Activated CD4-positive, alpha-beta T cell treated with anti-CD3 and anti-CD28 coated beads, Interleukin-2, amount 10 ng/mL, durations not matched to agents 7 days and 5 days (primary cell): ENCODE measurements at places on chromosomes 3 and 15.

DNA sequence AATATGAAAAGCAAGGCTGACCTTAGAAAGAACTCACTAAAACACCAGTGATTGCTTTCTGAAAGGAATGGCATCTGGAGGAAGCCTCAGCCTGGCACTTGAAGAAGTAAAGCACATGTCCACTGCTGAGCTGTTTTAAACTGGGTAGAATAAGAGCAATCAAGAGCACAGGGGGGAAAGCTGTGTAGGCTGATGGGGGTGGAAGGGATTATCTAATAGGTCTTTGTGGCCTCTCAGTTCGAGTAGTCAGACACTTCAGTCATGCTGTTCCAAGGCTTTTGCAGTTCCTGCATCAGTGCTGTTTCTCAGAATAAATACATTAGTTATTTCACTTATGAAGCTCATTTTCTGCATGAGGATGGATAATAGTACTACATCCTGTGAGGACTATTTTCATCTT, 22.6 kb downstream of the CCDC191 start:
- H3K27me3 ChIP-seq = no peaks in the 10 kb centered on the region
- no peaks in the 10 kb centered on the region for H3K36me3 ChIP-seq
- H3K4me1 ChIP-seq = no peaks in the 10 kb centered on the region

GRCh38 chr15:48103647-48104046, 17.1 kb upstream of the SLC24A5 start:
- no peak overlapping the region for H3K27ac ChIP-seq
- H3K27me3 ChIP-seq = peaks cover 23% of the 10 kb centered on the region
- no peak for DNase-seq
- no peaks in the 10 kb centered on the region for H3K36me3 ChIP-seq
- H3K4me1 ChIP-seq = no peaks in the 10 kb centered on the region
- no peak overlapping the region for H3K4me3 ChIP-seq

GRCh38 chr3:56133423-56133822, 334.8 kb downstream of the ERC2 start:
- H3K27ac ChIP-seq = no peak overlapping the region
- H3K27me3 ChIP-seq = peaks cover 7% of the 10 kb centered on the region
- H3K4me3 ChIP-seq = no peak overlapping the region
- DNase-seq = no peak

GRCh38 chr15:57152666-57153539, 223.4 kb upstream of the CGNL1 start:
- H3K27me3 ChIP-seq = no peaks in the 10 kb centered on the region
- H3K4me1 ChIP-seq = peaks cover 19% of the 10 kb centered on the region
- no peak overlapping the region for H3K4me3 ChIP-seq
- DNase-seq = peak; percentile 13
- H3K36me3 ChIP-seq = peaks cover 40% of the 10 kb centered on the region
- H3K27ac ChIP-seq = peak overlapping the region; percentile 76

- peaks cover 11% of the 10 kb centered on the region for H3K36me3 ChIP-seq
- H3K4me1 ChIP-seq = peaks cover 42% of the 10 kb centered on the region
- peak overlapping the region; percentile 97 for H3K27ac ChIP-seq
- DNase-seq = no peak
Measured at GRCh38 chr15:90000186-90001001, 730 bp upstream of the ZNF710 start.

DNA sequence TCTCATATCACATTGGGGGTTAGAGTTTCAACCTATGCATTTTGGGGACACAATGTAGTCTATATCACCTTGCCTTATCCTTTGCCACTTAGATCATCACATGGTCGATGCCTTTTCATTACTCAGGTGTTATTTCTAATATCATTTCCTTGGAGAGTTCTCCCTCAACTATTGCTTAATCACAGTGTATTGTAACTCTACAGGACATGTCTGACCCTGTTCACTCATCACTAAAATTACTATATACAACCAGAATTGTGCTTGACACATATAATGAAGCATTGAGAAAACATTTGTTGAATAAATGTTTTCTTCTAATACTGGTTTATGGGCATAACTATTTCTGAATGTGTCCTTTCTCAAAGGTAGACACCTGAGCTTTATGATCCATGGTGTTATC, 207.4 kb downstream of the EPHA6 start:
- no peak overlapping the region for H3K27ac ChIP-seq
- H3K27me3 ChIP-seq = no peaks in the 10 kb centered on the region
- H3K4me1 ChIP-seq = no peaks in the 10 kb centered on the region
- H3K36me3 ChIP-seq = no peaks in the 10 kb centered on the region
- DNase-seq = no peak

DNA sequence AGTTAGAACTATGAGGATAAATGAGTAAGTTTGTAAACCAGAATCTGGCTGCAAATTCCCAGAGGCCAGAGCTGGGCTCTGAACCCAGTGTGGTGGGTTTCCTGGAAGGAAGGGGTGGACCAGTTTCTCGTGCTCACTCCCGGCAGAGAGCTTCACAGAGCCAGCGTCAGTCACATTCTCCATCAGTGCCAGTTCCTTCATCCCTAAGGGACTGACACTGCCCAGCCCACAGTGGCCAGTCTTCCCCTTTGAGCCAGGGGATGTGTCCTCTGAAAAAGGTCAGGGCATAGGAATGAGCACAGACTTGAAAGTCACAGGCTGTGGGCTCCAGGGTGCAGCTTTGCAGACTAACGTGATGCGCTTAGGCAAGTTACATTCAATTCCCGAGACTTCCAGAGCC, 135.8 kb upstream of the HACD2 start:
- H3K27ac ChIP-seq = no peak overlapping the region
- H3K36me3 ChIP-seq = no peaks in the 10 kb centered on the region
- no peak overlapping the region for H3K4me3 ChIP-seq
- H3K4me1 ChIP-seq = no peaks in the 10 kb centered on the region
- DNase-seq = no peak

DNA sequence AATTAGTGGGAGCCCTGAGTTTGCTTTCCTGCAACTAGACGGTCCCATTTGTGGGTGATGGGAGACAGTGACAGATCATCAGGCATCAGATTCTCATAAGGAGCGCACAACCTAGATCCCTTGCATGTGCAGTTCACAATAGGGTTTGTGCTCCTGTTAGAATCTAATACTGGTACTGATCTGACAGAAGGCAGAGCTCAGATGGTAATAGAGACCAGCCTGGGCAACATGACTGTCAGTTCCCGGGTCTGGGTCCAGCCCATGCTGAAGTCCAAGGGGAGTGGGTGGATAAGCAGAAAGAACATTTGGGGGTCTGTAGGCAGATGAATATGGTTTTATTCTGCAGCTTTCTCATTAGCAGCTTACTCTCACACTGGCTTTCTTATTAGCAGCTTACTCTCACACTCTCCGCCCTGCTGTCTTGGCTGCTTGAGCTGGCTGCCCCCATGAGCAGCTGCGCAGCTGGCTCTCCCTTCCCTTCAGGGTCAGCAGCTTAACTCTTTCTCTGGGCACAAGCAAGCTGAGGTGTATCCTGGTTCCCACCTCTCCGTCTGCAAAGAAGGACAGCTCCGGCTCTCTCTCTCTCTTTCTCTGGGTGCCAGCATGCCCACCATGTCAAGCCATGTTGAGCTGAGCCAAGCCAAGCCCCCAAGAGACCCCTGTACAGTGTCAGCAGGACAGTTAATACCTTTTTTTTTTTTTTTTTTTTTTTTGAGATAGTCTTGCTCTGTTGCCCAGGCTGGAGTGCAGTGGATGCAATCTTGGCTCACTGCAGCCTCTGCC, 46.5 kb downstream of the KLHDC8B start:
- no peak overlapping the region for H3K27ac ChIP-seq
- peaks cover 5% of the 10 kb centered on the region for H3K27me3 ChIP-seq
- DNase-seq = no peak
- H3K4me3 ChIP-seq = no peak overlapping the region
